Activated CD8-positive, alpha-beta T cell treated with anti-CD3 and anti-CD28 coated beads for 36 hours (primary cell): ENCODE measurements at places on chromosomes 12 and 14. TPM values are rescaled to one million over a fixed set of nuclear protein-coding genes. Genes with fewer than 3 reads are reported as not detected.

Gene MDGA2
- total RNA-seq, result not detected

Gene KRR1
- 113 TPM for total RNA-seq

Gene PRB2
- total RNA-seq, result not detected

Gene SLC17A8
- not detected for total RNA-seq

Gene KRT82
- not detected for total RNA-seq

Gene ATL1
- 0.81 TPM for total RNA-seq

Gene NYNRIN
- total RNA-seq, result 0.05 TPM

Gene ALG10B
- 13.8 TPM for total RNA-seq

Gene LYSET
- 13.6 TPM for total RNA-seq

Gene KRT73
- not detected for total RNA-seq

Gene KCNC2
- not detected for total RNA-seq

- DNase-seq, result no peak
Observed at GRCh38 chr14:46596236-46596635, 55.3 kb downstream of the RPL10L start.

DNA sequence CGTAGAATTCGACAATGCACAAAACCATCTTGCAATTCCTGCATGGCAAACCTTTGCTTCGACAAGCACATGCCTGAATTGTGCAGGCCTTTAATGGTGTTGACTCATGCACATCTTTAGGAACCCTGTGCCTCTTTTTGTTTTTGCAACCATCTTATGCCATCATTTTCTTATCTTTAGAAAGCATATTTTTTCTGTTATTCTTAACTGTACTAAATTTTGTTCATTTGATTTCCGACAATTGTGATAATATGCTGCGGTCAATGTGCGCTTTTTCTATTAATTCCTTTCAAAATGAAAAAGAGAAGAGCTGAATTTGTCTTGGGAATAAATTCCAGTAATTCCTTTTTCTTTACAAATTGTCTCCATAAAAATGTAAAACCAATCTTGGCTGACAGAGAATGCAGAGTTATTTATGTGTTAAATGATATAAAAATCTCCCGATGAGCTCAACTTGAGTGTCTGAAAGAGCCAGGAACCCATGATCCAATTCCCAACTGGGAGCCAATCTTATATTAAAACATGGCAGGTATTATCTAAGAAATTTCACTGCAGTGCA is 20.1 kb upstream of the CDK17 start:
- DNase-seq, result no peak

DNA sequence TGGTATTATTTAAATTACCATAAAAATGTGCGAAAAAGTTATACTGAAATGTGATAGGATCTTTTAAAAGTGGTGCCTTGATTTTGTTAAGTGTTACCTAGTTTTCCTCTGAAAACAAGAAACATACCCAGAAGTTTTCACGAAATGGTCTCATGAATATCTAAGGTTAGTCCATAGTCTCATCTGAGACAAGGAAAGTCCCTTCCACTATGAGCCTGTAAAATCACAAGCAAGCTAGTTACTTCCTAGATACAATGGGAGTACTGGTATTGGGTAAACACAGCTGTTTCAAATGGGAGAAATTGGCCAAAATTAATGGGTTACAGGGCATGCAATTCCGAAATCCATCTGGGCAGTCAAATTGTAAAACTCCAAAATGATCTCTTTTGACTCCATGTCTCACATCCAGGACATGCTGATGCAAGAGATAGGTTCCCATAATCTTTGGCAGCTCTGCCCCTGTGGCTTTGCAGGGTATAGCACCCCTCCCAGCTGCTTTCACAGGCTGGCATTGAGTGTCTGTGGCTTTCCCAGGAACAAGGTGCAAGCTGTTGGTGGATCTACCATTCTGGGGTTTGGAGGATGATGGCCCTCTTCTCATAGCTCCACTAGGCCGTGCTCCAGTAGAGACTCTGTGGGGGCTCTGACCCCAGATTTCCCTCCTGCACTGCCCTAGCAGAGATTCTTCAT is 271.4 kb downstream of the NAV3 start:
- no peak for DNase-seq

DNA sequence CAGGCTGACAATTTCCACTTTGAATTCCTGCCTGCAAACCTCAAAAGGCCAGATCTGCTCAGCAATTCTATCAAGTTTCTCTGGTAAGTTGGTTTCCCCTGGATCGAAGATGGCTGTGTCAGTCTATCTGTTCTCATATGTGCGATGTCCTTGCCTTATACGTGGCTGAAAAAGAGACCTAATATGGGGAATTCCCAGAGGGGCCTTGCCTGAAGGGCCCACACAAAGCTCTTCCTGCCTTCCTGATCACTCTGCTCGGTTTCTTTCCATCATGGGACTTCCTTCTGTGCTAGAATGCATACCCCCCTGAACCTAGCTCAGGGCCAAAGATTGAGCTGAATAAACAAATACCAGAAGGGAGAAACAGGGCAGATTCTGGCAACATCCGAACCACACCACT is 13.2 kb downstream of the TCL1B start:
- no peak for DNase-seq

DNA sequence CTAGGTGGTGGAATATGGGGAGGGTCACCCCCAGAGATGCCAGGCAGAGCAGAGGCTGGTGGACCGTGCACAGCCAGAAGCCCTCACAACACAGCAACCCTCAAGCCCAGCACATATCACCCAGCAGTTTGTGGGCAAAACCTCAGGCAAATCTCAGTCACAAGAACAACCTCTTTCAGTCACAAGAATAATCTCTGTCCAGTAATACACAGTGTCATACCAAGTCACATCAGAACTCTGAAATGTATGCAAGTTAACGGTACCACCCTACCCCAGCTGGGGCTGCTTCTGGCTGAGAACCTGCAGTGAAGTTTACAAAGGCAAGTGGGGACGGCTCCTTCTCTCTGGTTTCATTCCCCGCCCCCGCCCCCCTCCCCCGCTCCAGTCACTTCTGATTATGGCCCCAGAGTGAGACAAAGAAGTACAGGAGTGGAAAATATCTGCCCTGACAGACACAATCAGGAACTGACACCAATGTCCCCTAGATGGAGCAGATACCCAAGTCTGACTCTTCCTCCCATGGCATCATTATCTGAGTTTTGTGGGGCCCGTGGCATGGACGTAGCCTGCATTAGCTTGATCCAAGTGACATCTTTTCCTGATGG is 480.9 kb upstream of the TMEM132C start:
- DNase-seq, result no peak

DNA sequence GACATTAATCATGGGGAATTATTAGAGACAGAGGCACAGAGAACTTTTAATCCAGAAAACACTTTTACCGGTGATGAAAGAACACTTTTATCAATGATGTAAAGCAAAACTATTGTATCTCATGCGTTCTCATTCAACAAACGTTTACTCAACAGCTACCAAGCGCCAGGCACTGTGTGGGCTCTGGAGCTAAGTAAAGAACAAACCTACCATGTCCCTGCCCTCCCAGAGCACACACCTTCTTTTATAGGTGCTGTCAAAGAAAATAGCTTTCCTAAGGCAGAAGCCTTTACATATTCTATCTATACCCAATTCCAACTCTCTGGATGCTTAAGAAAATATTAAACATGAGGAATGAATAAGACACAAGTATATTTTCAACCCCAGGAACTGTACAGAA is 91.1 kb downstream of the FOXN3 start:
- no peak for DNase-seq

- no peak for DNase-seq
Observed at GRCh38 chr12:45577844-45578399, 151.6 kb upstream of the ARID2 start.

GRCh38 chr12:74111688-74112360 is 425.8 kb upstream of the ATXN7L3B start:
- peak; percentile 21 for DNase-seq

DNA sequence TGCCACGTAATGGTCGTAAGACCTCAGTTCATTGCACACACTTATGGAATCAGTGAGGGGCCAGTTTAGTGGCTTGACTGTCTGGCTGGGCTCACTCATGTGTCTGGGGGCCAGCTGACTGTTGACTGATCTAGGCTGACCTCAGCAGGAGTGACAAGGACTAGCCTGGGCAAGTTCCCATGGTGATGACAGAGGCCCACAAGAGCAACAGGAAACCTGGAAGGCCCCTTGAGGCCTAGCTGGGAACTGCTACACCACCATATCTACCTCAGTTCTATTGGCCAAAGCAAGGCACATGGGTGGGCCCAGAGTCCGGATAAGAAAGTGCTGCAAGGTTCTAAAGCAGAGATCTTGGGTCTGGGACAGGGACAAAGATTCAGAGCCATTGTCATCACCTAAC is 21.3 kb upstream of the RFLNA start:
- DNase-seq, result peak; percentile 76

- DNase-seq, result peak; percentile 10
Observed at GRCh38 chr12:100185361-100185894, 15.2 kb upstream of the ACTR6 start.

- no peak for DNase-seq
Observed at GRCh38 chr14:49897965-49898364, 5.1 kb downstream of the ARF6 start.

DNA sequence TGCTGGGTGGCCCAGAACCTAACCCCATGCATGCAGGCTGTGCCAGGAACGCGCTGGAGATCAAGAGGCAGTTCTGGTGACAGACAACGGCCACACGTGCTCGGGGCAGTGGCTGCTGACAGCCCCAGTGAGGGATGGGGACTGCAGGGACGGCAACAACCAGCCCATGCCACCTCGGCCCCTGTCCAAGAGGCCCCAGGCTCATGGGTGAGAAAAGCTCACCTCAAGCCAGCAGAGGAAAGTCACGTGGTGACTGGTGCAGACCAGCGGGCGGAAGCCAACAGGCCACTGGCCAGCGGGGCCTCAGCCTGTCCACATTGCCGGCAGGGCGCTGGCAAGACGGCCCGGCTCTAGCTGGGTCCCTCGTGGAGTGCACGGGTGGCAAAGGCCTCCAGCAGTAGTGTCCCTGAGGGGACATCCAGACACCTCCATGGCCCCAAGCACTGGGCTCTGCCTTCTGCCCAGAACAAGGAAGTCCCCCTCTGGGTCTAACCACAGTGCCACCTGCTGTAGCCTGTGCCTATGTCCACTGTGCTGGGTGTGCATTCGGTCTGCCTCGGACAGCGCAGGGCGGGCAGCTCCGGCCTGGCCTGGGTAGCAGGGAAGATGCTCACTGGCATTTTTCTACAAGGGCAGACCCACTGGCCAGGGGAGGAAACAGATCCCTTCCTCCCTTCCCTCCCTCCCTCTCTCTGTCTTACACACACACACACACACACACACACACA is 134.1 kb downstream of the NCOR2 start:
- no peak for DNase-seq

DNA sequence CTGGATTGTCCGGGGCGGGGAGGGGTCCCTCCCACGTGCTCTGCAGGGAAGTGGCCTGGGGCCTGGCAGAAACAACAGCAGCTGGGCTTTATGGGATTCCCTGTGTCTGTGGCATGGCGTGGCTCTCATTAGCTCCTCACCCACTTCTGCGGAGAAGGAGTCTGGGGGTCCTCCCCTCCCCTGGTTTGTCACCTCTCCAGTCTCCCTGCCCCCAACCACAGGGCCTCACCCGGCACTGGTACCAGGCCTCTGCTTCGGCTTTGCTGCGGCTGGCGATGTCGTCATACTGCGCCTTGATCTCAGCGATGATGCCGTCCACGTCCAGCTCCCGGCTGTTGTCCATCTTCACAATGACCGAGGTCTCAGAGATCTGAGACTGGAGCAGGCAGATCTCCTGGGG is 6.4 kb downstream of the KRT82 start:
- DNase-seq, result no peak

DNA sequence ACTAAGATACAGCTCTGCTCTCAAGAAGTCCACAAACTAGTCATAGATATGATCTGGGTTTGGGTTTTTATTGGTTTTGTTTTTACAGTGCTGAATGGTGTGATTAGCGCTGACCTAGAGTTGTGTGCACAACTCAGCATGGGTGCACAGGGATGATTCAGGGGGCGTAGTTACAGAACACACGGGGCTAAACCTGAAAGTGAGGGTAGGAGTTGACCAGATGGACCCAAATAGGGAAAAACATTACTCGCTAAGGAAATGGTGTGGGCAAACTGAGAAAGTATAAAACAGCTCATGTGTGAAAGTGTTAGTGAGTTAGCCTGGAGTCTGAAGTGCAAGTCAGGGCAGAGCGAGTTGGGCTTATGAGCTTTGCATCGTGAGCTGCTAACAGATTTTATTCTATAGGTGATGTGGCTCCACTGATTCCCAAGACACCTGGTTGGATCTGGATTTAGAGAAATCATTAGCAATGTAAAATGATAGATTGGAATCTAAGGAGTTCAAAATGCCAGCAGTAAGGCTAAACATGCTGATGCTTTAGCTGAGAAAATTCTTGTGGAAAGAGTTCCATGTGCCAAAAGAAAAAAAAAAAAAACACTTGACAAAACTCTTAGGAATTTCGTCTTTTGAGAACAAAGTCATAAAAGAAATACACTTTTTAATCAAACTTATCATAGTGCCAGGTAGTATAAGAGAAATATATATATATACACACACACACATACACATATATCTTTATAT is 134.9 kb downstream of the SLC5A8 start:
- DNase-seq, result no peak

- no peak for DNase-seq
Observed at GRCh38 chr14:57519043-57519442, 25.4 kb upstream of the CCDC198 start.

- no peak for DNase-seq
Observed at GRCh38 chr12:9736936-9737705, 4.2 kb upstream of the CLECL1 start.

DNA sequence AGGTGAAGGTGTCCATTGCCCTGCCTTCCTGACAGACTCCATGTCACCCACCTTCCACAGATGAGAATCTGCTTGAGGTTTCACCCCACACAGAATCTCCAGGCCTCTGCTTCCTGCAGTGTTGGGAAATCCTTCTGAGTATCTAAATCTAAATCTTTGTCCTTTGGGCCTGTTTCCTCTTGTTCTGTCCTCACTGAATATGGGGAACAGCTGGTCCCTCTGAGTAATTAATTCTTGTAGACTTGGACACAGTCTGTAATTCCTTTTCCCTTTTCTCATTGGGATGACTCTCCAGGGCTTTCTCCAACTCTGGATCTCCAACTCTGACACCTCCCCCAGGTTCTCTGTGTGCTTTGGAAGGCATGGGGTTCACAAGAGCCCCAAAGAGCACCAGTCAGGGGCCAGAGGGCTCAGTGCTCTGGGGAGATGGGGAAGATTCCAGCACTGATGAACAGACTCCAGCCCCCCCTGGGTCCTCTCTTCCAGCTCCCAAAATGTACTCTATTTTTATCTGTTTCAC is 2.3 kb upstream of the ACVRL1 start:
- no peak for DNase-seq

DNA sequence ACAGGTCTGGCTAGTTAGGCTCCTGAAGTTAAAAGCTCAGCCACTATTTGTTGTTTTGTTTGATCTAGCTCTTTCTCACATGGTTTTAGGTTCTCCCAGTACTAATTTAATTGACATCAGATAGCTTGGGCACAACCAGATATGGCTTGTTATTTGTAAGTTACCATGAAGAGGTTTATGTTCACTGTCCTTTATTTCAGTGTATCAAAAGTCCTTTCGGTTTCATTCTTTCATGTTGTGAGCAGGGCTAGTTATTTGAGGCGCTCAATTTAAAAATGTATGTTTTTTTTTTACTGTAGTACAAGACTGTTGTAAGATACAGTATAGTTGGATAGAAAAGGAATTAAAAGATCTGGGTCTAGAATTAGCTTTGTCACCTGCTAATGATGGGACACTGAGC is 7.0 kb downstream of the GPX2 start:
- DNase-seq, result no peak
